Activated T-helper 1 cell treated with anti-CD3 and anti-CD28 coated beads, Interleukin-2, amount 50 U/mL, for 16 hours (primary cell): ENCODE measurements at places on chromosomes 5 and 9.

GRCh38 chr9:81687521-81688261, 1.7 kb downstream of the TLE1 start:
- DNase-seq: no peak

- DNase-seq: no peak
These were observed 20.5 kb downstream of the EQTN start for GRCh38 chr9:27276193-27277030.

GRCh38 chr5:72515211-72515610, 8.0 kb upstream of the ZNF366 start:
- DNase-seq: no peak

- no peak for DNase-seq
These were observed 5.3 kb downstream of the CHMP5 start for GRCh38 chr9:33270146-33270545.

GRCh38 chr5:157718519-157718918, 12.7 kb upstream of the THG1L start:
- DNase-seq: no peak

- no peak for DNase-seq
These were observed 8.4 kb downstream of the SPEF2 start for GRCh38 chr5:35626108-35626507.

DNA sequence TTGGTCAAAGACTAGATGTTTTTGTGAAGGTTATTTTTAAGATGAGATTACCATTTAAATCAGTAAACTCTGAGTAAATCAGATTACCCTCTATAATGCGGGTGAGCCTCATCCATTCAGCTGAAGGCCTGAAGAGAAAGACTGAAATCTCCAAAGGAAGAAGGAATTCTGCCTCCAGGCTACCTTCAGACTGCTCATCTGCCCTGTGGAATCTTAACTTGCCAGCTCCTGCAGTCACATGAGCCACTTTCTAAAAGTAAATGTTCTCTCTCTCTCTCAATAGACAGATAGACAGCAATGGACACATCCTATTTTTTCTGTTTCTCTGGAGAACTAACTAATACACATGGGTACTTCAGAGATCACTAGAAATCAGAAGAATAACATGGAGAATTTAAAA, 182.8 kb downstream of the CFAP90 start:
- DNase-seq: no peak

- no peak for DNase-seq
These were observed 71.0 kb upstream of the FCN1 start for GRCh38 chr9:134988706-134989105.

- no peak for DNase-seq
These were observed 71.1 kb upstream of the NR3C1 start for GRCh38 chr5:143474616-143475015.

DNA sequence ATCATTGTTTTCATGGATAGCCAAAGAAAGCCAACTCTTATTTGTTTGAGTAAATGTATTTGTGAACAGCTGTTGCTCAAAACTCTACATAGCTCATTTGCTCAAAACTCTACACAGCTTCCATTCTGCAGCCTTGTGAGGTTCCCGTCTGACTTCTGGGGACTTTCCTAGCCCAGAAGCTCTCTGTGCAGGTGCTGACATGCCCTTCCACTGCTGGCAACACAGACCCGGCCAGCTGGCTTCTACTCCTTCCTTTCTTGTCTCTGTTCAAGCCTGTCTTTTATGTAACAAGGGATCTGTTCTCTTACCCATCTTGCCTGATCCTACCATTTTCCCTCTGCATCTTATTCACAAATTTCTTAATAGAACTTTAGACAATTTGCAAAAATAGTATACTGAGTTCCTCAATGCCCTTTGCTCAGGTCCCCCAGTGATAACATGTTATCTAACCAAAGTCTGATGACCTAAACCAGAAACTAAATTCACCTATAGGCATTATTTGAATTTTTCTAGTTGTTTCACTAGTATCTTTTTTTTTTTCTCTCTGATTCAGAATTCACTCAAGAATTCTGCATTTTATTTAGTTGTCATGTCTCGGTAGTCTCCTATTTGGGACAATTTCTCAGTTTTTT, 556.5 kb upstream of the SEMA6A start:
- no peak for DNase-seq

GRCh38 chr5:68187268-68188055, 28.1 kb upstream of the PIK3R1 start:
- no peak for DNase-seq

DNA sequence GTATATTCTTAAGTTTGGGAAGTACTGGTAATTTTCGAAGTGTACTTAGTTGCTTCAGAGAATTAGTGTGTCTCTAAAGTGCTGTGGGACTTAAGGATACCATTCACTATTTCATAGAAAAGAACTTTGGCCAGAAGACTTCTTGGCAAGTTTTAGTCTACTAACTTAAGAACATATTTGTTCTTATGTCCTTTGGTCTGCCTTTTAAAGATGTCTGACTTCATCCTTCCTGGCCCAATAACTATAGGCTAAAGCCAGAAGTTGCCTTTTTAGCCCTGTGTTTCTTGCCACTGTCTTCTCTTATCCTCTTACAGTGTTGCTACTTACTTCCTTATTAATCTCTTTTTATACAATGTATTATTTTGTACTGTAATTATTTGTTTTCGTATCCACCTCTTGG, 6.3 kb downstream of the RBM27 start:
- no peak for DNase-seq

- no peak for DNase-seq
These were observed 9.6 kb downstream of the AK6 start for GRCh38 chr5:69359699-69360098.

DNA sequence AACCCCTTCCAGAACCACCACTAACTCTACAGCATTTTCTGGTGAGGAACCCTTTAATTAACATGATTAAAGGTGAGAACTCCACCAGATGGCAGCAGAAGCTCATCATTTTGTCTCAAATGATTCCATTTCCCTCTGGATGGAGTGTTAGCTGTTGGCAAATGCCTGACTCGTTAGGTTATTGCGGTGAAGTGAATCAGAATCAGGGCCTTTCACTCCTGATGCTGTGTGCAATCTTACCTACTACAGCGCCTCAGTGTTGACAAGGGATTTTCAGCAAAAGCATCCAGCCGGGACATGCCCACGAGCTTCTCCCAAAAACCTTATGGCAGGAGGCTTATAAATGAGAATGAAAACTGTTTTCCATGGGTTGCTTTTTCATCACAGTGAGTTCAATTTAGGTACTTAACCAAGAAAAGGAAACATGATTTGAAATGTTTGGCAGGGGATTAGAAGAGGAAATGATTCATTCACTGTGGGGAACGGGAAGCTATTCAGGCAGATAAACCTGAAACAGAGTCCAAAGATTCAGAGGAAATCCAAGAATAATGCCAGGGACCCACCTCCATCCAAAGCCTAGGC, 48.0 kb upstream of the CAST start:
- no peak for DNase-seq

- DNase-seq: no peak
These were observed 13.8 kb downstream of the ANKRD33B start for GRCh38 chr5:10577371-10578292.

DNA sequence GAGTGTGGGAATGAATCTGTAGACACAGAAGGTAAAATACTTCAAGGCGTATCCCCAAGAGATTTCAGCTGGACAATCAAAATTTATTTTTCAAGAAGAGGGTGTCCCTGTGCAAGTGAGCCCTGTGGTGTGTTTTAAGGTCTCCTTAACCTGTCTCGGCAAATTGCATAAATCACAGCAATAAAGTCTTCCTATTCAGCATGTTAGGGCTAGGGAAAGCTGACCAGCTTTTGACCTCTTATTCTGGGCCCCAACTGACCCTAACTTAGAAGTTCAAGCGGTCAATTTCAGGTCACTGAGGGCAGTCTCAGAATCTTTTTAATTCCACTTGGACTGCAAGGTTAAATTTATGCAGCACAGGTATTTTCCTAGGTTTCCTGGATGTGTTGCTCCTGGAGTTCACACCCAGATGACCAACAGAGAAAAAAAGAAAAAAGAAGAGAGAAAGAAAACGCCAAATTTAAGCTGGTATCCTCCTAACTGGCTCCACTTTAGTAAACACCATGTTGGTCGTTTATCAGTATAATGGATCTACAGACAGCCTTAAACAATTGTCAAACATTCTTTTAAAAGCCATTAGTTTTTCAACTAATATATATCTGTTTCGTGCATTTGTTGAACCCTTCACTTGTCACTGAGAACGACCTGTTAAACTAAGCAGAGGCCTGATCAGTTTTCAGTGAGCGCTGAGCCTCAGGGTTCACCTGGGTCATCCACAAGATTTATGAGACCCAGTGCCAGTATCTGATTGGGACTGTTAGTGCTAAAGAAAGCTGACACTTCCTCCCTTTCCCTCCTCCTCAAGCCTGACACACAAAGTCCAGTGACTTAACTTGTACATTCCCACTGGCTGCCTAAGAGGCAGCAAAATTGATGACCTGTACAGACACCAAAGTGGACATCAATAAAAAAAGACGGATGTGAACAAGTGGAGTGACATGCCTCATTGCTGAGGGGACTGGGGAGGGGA, 546.1 kb downstream of the NR2F1-AS1 start:
- DNase-seq: no peak

GRCh38 chr9:91245431-91246313, 116.0 kb downstream of the AUH start:
- DNase-seq: no peak

DNA sequence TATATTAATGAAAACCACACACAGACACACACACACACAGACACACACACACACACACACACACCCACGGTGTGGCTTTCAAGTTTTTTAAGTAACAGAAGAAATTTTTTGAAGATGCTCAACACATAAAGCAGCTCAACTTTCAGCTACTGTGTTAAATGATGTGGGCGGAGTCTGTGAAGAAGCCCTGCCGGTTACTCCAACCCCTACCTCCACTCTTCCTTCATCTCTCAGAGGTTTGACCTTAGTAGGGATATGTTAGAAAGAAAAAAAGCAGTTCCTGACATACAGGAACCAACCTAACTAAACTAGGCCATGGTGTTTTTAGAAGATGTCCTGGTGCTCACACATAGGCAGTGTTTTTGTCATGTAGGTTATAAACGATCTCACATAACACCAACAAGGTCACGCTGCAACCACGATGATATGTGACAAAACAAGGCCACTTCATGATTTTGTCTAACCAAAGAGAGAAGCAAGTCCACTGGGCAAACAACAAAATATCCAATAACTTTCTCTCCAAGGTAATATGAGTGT, 112.8 kb downstream of the EMB start:
- DNase-seq: no peak

GRCh38 chr9:36828611-36829013, 205.5 kb downstream of the PAX5 start:
- no peak for DNase-seq

- no peak for DNase-seq
These were observed 4.0 kb upstream of the PLAC8L1 start for GRCh38 chr5:146109379-146109778.

DNA sequence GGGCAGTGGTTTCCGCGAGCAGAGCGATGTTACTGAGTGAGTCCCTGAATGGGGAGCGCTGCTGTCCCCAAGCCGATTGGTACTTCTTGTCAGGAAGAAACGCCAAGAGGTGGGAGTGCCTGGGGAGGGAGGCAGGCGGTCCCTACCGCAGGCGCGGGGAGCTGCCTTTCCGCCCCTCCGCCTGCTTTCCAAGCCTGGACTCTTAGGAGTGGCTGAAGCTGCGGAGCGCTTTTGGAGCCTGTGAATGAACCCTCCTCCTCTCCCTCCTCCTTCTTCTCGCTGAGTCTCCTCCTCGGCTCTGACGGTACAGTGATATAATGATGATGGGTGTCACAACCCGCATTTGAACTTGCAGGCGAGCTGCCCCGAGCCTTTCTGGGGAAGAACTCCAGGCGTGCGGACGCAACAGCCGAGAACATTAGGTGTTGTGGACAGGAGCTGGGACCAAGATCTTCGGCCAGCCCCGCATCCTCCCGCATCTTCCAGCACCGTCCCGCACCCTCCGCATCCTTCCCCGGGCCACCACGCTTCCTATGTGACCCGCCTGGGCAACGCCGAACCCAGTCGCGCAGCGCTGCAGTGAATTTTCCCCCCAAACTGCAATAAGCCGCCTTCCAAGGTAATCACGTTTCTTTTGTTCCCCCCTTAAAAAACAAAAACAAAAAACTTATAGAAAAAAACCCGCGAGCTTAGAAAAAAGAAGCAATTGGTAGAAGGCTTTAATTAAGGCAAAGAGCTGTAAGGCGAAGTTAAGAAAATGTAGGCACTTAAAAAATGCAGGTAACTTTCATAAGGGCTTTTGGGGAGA, at the start of gene VCAN:
VCAN (plus strand) TSS at position 340 of the 808 bp plus-strand sequence. CDS start 11,775 bp downstream, outside the sequence.
- DNase-seq: no peak

GRCh38 chr5:150320044-150320613, 17.4 kb upstream of the ARSI start:
- no peak for DNase-seq

DNA sequence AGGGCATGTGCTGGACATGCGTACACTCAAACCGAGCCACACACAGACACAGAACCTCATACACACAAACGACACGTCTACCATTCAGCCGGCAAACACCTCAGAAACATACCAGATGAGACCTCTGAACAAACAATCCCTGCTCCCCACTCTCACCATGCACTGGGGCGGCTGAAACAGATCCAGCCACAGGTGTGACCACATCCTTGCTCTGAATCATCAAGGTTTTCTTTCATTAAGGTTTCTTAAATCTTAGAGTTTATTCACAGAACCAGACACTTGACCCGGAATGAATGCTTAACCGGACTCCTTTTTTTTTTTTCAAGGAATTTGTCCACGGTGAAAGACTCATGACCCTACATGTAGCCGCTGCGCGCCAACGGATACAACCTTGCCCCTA, 26.2 kb downstream of the TERT start:
- no peak for DNase-seq

- no peak for DNase-seq
These were observed 13.5 kb upstream of the SLC6A19 start for GRCh38 chr5:1187950-1188334.

GRCh38 chr9:74736646-74737045, 151.1 kb downstream of the TRPM6 start:
- no peak for DNase-seq

DNA sequence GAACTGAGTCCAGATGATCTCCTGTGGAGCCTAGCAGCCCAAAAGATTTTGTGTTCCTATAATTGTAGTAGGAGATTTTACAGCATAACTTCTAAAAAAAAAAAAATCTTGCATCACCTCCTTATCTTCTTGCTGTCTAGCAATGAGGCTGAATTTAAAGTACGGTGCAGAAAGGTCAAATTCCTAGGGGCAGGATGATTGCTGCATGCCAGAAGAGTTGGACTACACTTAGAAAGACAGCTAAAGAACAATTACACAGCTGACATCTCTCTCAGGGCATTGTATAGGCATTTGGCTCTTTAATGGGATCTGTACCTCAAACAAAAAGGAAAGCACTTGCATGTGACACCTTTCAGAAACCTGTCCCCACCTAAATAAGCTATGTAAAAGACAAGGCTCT, 443.2 kb downstream of the HCN1 start:
- DNase-seq: no peak

GRCh38 chr9:128551657-128552152, 682 bp upstream of the SPTAN1 start:
- no peak for DNase-seq

GRCh38 chr9:114327749-114328148, 1.9 kb upstream of the ORM2 start:
- no peak for DNase-seq
